CD4-positive, alpha-beta T cell treated with Interleukin-4 for 4 hours (primary cell): ENCODE measurements at places on chromosomes 5 and 9.

GRCh38 chr9:95678759-95679158 lies 162.0 kb upstream of the PTCH1 start:
- no peak for DNase-seq

- no peak for DNase-seq
Observed at GRCh38 chr9:117343427-117343826, 71.4 kb downstream of the ASTN2 start.

GRCh38 chr5:123033157-123033671 lies 3.3 kb downstream of the PPIC start:
- no peak for DNase-seq

DNA sequence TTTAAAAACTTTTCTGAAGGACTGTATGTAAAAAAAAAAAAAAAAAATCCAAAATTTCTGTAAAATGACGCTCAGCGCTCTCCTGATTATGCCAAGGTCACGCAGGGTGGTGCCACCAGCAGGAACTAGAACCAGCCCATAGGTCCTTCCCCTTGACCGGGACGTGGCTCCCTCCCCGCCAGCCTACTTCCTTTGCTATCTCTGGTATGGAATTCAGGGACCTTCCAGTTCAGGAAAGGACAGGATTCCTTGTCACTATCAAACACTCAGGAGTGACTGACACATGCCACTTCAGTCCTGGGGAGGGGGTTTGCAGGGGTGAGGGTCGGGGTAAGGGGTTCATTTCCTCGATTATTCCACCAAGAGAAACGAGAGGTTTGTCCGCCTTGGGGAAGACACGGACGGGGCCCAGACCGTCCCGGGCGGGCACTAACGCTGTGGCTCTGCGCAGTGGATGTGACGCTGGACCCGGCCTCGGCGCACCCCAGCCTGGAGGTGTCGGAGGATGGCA lies 18.8 kb downstream of the BTNL9 start:
- no peak for DNase-seq

DNA sequence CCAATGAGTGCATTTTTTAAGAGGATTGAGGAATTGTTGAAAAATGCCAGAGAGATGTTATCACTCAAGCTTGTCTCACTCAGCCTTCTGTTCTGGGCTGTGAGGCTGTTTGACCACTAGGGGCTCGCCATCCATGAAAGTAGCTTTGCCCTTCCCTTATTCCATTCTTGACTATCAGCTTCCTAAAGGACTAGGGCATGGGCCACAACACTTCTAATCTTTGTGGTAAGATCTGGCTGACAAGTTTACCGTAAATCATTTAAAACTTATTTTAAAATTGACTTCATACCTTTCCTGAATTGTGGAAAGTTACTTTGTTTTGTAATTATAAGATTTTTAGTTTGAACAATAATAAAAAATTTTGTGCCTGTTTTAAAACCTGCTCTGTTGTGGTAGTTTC lies 49.5 kb downstream of the TJP2 start:
- no peak for DNase-seq
